ENCODE measurements at places on chromosomes 5 and 9.
A peak's percentile ranks its signal among the peaks of the same experiment; 100 is the strongest.

DNA sequence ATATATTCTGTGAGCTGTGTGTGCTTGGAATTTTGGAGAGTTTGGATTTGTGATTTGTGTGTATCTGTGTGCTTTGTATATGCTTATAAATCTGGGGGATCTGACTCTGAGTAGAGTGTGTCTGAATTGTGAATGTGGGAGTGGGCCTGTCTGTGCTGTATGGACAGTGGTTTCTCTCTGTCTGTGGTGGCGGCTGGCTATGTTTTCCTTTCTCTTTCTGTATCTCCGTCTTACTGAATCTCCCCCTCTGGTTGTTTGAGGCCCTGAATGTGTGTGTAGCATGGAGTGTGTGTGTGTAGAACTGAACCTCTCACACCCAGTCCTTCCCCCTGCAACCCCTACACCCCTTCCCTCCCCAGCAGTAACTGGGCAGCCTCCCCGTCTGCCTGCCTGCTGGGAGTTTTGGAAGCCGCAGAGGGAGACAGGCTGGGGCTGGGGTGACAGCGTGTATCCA, 4.7 kb downstream of the CXXC5 start:
- DNase-seq = no peak

DNA sequence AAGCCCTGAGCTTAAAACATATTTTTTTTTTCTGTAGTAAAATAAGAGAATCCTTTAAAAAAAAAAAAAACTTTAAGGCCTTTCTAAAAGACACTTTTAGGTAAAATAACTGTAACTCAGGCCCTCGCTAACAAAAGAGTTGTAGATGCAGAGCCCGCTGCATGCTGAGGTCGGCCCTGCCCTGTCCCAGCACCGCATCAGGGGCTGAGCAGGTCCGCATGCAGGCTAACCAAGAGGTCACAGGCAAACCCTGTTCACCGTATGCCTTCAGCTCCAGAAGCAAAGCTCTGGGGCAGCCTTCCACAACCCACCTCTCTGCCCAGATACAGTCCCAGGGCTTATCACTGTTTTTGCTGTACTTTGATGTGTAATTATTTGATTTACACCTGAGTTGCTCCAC, 216.1 kb downstream of the GNA14 start:
- no peak for DNase-seq

- peak; percentile 43 for DNase-seq
Observed at GRCh38 chr9:27247756-27248155, 49.2 kb downstream of the EQTN start.

GRCh38 chr9:34114436-34114835, 12.1 kb downstream of the DCAF12 start:
- DNase-seq = no peak

GRCh38 chr9:116174347-116174746, 20.8 kb downstream of the PAPPA start:
- DNase-seq = no peak

Data from iPS DF 6.9 (cell line).